Thyroid gland (tissue), 4 donors: ENCODE measurements at places on chromosomes 1 and 21. TPM values are rescaled to one million over a fixed set of nuclear protein-coding genes. Genes with fewer than 3 reads are reported as not detected.

SPRR2E gene
- not detected for total RNA-seq

FAAH gene
- 128 TPM for total RNA-seq

GRCh38 chr1:46551597-46552095, at the start of gene KNCN:
Gene KNCN, minus strand, starts transcription at chr1:46551647. Its CDS starts 432 bp downstream, at chr1:46551215.
- no peak for DNase-seq

- no peak for DNase-seq
These were observed 109.8 kb downstream of the KCNK2 start for GRCh38 chr1:215192306-215192705.

DNA sequence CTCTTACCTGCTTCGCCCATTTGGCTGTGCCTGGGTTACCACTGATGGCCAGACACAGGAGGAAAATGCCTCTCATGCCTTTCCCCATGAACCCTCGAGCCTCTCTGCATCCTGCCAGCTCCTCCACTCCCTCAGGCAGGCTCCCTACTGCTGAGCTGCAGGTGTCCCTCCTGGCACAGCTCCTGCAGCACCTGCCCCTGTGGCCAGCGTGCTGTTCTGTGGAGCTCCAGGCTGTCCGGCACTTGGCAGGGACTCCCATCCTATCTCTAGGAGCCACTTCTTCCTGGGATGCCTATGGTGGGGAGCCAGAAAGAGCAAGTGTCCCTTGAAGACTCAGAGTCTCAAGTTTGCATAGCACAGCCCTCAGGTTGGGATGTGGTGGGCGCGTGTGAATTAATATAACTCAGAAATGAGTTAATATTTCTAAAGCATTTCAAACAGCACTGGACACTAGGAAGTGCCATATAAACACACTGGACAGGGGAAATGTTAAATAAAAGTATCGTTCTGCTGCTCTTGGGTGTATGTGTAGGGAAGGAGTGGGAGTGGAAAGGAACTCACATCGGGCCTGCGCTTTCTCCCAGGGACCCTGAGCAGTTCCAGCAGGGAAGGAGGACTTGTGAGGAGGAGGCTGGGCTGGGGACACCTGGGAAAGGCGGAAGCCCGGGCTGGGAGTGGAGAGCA, 2.7 kb downstream of the LRRC71 start:
- DNase-seq = peak; percentile 35

DNA sequence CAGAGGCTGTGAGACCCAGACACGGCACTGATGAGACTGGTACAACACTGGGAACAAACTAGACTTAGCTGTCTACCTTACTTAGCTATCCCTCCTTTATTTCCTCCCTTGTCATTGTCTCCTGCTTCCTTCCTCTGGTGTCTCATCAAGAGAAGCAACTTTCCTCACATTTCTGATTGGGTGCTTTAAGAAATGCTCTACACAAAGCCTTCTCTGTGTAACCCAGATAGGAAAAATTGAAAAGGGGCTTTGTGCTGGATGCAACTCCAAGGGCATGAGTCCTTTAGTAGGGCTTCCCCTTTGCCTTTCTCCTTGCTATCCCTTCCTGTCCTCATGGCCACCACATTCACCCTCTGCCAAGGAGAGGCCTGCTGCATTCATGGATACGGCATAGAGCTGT, 274.5 kb downstream of the VAV3 start:
- DNase-seq = no peak

- no peak for DNase-seq
These were observed 736.9 kb upstream of the ADAMTS5 start for GRCh38 chr21:27703791-27704190.

- DNase-seq = no peak
These were observed 151.6 kb downstream of the CNIH3 start for GRCh38 chr1:224767676-224768075.
